Naive B cell (primary cell): ENCODE measurements at places on chromosomes 5 and 9.

DNA sequence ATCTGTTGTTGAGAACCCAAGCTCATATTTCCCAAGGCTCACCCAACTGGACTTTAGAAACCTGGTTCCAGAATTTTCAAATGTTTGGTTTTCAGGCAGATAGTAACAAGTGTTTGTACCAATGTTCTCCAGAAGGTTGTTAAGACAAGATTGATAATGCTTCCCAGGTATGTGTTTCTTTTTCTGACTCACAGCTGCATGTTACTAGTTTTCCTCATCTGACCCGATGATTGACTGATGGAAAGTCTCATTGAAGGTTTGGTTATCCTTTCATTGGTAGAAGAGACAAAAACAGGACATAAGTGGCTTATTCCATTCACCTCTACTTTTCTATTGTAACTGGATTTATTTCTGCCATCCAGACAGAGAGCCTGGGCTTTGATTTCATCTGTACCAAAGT is 10.4 kb downstream of the BASP1 start:
- no peak for DNase-seq
- peak overlapping the region; percentile 90 for H3K27ac ChIP-seq
- peaks cover 13% of the 10 kb centered on the region for H3K36me3 ChIP-seq
- H3K4me3 ChIP-seq, result no peak overlapping the region
- no peaks in the 10 kb centered on the region for H3K27me3 ChIP-seq

- H3K36me3 ChIP-seq, result peaks cover 4% of the 10 kb centered on the region
- no peak overlapping the region for H3K4me3 ChIP-seq
- peaks cover 12% of the 10 kb centered on the region for H3K4me1 ChIP-seq
- H3K27me3 ChIP-seq, result no peaks in the 10 kb centered on the region
- DNase-seq, result no peak
These were observed 59.2 kb upstream of the TRAF1 start for GRCh38 chr9:120985819-120986222.

DNA sequence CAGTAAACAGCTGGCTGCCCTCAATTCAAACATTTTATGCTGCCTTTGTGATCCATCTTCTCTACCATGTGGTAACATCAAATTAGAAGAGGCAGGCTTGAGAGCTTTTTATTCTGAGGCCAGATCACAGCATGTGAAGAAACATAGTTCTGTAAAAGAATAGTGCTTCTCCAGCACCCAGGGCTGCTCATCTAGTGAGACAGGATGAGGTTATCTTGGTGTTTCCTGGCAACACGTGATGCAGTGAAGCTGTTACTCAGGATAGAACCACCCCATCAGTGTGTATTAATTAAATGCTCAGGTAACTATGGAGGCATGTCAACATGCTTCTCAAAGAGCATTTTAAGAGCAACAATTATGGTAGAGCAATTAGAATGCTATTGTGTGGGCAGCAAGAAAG is 400.5 kb upstream of the ACO1 start:
- H3K36me3 ChIP-seq, result no peaks in the 10 kb centered on the region
- no peaks in the 10 kb centered on the region for H3K27me3 ChIP-seq
- no peak overlapping the region for H3K4me3 ChIP-seq
- H3K27ac ChIP-seq, result no peak overlapping the region
- DNase-seq, result no peak

GRCh38 chr5:155276231-155276630 is 262.7 kb downstream of the KIF4B start:
- H3K27ac ChIP-seq, result no peak overlapping the region
- H3K4me1 ChIP-seq, result no peaks in the 10 kb centered on the region
- DNase-seq, result no peak
- no peak overlapping the region for H3K4me3 ChIP-seq
- H3K27me3 ChIP-seq, result peaks cover 13% of the 10 kb centered on the region
- H3K36me3 ChIP-seq, result no peaks in the 10 kb centered on the region

- no peaks in the 10 kb centered on the region for H3K36me3 ChIP-seq
- no peaks in the 10 kb centered on the region for H3K4me1 ChIP-seq
- H3K27ac ChIP-seq, result no peak overlapping the region
These were observed 60.0 kb downstream of the SGCD start for GRCh38 chr5:156386976-156387375.

GRCh38 chr5:17305964-17306725 is 88.7 kb downstream of the BASP1 start:
- no peak for DNase-seq
- H3K4me1 ChIP-seq, result no peaks in the 10 kb centered on the region
- no peaks in the 10 kb centered on the region for H3K36me3 ChIP-seq
- H3K27me3 ChIP-seq, result no peaks in the 10 kb centered on the region
- H3K4me3 ChIP-seq, result no peak overlapping the region
- H3K27ac ChIP-seq, result no peak overlapping the region

GRCh38 chr9:137421838-137422603 is 941 bp downstream of the EXD3 start:
- DNase-seq, result no peak
- no peaks in the 10 kb centered on the region for H3K27me3 ChIP-seq
- H3K4me3 ChIP-seq, result peak overlapping the region; percentile 85
- H3K36me3 ChIP-seq, result no peaks in the 10 kb centered on the region

DNA sequence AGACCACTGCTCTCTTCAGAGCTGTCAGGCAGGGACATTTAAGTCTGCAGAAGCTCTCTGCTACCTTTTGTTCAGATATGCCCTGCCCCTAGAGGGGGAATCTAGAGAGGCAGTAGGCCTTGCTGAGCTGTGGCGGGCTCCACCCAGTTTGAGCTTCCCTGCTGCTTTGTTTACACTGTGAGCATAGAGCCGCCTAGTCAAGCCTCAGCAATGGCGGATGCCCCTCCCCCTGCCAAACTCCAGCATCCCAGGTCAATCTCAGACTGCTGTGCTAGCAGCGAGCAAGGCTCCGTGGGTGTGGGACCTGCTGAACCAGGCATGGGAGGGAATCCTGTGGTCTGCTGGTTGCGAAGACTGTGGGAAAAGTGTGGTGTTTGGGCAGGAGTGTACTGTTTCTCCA is 59.9 kb downstream of the CAVIN4 start:
- H3K4me1 ChIP-seq, result no peaks in the 10 kb centered on the region
- no peak overlapping the region for H3K27ac ChIP-seq
- no peak overlapping the region for H3K4me3 ChIP-seq
- H3K36me3 ChIP-seq, result no peaks in the 10 kb centered on the region
- H3K27me3 ChIP-seq, result peaks cover 19% of the 10 kb centered on the region
- no peak for DNase-seq

GRCh38 chr5:51806677-51807076 is 423.4 kb downstream of the ISL1 start:
- H3K27ac ChIP-seq, result no peak overlapping the region
- no peak for DNase-seq
- H3K27me3 ChIP-seq, result no peaks in the 10 kb centered on the region
- no peak overlapping the region for H3K4me3 ChIP-seq

GRCh38 chr9:135946392-135946994 is 14.7 kb downstream of the UBAC1 start:
- H3K27me3 ChIP-seq, result no peaks in the 10 kb centered on the region
- peaks cover 16% of the 10 kb centered on the region for H3K36me3 ChIP-seq
- H3K4me3 ChIP-seq, result no peak overlapping the region
- no peak overlapping the region for H3K27ac ChIP-seq

GRCh38 chr9:130685104-130685503 is 8.5 kb upstream of the EXOSC2 start:
- no peaks in the 10 kb centered on the region for H3K36me3 ChIP-seq
- no peak overlapping the region for H3K27ac ChIP-seq
- peaks cover 49% of the 10 kb centered on the region for H3K27me3 ChIP-seq
- no peak for DNase-seq

GRCh38 chr5:108623826-108624225 is 123.9 kb upstream of the FER start:
- no peak overlapping the region for H3K27ac ChIP-seq
- no peaks in the 10 kb centered on the region for H3K27me3 ChIP-seq
- no peaks in the 10 kb centered on the region for H3K4me1 ChIP-seq
- H3K36me3 ChIP-seq, result peaks cover 4% of the 10 kb centered on the region

- no peak for DNase-seq
- no peaks in the 10 kb centered on the region for H3K27me3 ChIP-seq
- no peak overlapping the region for H3K4me3 ChIP-seq
- H3K36me3 ChIP-seq, result peaks cover 13% of the 10 kb centered on the region
These were observed 69.8 kb downstream of the SYK start for GRCh38 chr9:90871327-90871935.

DNA sequence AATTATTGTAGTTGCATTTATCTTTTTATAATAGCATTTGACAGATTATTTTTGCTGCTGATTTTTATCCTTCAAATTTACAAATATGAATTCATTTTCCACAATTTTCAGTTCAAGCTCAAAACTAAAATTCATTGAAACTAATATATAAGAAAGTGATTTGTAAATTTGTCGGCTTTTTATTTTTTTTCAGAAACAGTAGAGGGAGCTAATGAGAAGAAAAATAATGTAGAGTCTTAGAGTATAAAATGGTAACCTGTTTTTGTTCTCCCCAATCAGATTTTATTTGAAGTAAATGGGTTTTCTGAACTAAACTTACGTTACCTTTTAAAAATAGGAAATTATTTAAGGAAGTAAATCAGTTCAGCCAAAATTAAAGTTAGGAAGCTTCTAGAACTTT is 19.2 kb downstream of the PRRC1 start:
- H3K27ac ChIP-seq, result no peak overlapping the region
- peaks cover 45% of the 10 kb centered on the region for H3K36me3 ChIP-seq
- no peaks in the 10 kb centered on the region for H3K27me3 ChIP-seq
- H3K4me3 ChIP-seq, result no peak overlapping the region
- DNase-seq, result no peak
